ENCODE measurements at places on chromosomes 5 and 9.

- DNase-seq, result no peak
Measured at GRCh38 chr5:125267636-125268248, 521.3 kb upstream of the ZNF608 start.

- DNase-seq, result no peak
Measured at GRCh38 chr9:34588671-34589635, 571 bp downstream of the CNTFR start.

DNA sequence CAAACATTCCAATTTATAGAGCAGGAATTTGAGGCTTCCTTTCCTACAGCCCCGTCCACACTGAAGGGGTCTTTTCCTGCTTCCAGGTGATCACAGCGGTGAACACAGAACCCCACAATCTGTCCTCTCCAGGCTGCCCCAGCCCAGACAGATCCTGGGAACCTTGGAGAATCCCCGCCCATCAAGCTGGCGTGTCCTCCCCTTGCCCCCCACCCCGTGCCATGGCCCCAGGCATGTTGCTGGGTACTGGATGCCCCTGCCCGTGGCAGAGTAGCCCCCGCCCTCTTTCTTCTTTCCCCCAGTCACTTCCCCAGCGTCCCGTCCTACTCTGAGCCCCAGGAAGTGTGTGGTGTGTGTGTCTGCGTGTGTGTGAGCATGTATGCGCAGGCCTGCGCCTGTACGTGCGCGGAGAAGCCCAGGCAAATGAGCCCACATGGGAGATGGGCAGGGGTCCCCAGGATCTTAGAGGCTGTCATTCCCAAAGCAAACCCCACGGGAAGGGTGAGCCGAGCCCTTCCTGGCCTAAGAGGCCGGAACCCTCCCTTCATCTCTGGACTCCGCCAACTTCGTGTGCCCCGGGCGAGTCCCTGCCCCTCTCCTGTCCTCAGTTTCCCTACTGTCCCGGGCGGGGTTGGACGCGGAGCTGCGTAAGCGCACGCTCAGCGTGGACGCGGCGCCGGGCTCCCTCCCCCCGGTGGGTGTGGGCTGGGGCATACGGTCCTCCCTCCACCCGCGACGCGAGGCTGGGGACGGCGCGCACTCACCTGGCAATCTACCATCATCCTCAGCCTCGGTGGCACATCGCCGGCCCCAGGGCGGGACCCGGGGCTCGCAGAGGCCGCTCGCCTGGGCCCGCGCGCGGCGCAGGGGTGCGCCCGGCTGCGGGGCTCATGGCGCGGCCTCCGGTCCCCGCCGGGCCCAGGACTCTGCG, 15.2 kb downstream of the GBGT1 start:
- DNase-seq, result no peak

DNA sequence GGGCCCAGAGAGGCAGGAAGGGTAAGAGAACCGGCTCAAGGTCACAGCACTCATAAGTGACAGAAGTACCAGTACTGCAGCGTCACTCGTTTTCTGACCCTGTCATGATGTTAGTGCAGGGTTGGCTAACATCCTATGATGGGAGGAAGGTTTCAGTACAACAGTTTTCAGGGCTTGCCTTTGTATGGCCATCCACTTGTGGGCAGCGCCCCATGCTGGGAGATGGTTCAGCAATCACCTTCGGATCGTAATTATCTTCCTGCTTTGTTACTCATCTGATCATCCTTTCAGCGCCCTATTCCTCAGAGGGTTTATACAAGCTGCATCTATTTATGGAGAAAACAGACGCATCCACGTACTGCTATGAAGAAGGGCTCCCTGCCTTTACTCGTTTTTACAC, 2.4 kb downstream of the MAP1B start:
- no peak for DNase-seq

GRCh38 chr5:135508496-135509005, 27.2 kb downstream of the NEUROG1 start:
- DNase-seq, result peak; percentile 37

GRCh38 chr9:109956717-109957440, 176.9 kb downstream of the PALM2AKAP2 start:
- DNase-seq, result peak; percentile 6

- DNase-seq, result no peak
Measured at GRCh38 chr5:73030995-73031394, 75.2 kb downstream of the FCHO2 start.

All from vagina (tissue), 2 donors.